ENCODE measurements at places on chromosomes 7 and 10.

DNA sequence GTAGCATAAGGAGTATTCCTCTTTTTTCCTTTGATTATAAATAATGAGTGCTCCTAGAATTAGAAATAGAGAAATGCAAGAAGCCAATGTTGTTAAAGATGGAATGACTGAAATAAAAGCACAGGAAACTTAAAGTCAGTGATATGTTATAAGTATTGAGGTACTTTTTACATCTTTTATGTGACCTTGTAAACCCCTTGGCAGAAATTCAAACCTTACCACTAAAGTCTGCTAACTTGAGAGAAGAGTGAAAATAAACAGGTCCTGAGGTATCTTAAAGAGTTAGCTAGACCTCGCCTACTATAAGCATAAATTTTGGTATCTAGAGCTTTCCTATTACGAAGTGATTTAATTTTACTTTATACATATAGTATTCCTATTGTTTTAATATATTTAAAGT is 188.2 kb downstream of the DKK1 start:
- no peak for DNase-seq

GRCh38 chr10:12543589-12543988 is 194.2 kb downstream of the CAMK1D start:
- DNase-seq, result no peak

- no peak for DNase-seq
These were observed 8.2 kb upstream of the SUN1 start for GRCh38 chr7:824081-824480.

DNA sequence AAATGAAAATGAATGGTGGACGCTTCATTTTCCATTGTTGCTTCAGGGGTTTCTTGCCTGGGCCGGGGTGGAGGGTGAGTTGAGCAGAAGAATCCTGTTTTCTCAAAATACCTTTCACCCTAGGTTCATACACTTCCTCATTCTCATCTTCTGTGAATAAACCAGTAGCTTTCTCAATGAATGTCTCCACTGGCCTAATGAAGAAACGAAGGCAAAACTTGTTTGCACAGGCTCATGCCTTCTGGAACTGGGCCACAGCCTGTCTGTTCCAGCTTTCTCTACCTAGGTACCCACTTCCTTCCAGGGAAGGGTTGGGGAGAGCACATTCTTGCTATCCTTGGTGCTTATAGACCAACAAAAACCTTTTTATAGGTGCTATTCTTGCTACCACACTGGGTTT is 21.3 kb downstream of the STMP1 start:
- no peak for DNase-seq

GRCh38 chr10:127227663-127228062 is 31.3 kb upstream of the INSYN2A start:
- no peak for DNase-seq

DNA sequence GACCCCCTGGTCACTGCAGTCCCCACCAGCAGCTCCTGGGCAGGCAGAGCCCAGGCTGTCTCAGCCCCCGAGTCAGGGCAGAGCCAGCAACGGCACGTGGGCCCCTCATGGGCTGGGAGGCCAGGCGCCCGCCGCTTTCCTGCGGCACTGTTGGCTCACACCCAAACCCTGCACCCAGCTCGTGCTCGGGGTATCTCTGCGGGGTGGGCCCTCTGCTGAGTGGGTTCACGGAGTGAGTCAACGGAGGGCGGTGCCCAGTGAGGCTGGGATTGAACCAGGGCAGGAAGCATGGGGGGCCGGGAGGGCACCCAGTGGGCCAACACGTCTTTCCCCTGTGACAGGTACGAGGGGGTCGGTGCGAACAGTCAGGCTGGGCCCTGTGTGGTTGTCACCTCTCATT is 28.9 kb downstream of the ADAP1 start:
- peak; percentile 82 for DNase-seq

- no peak for DNase-seq
These were observed 554.1 kb downstream of the TNS3 start for GRCh38 chr7:47027695-47028240.

GRCh38 chr7:134729895-134730294 is 49.5 kb upstream of the CALD1 start:
- no peak for DNase-seq

DNA sequence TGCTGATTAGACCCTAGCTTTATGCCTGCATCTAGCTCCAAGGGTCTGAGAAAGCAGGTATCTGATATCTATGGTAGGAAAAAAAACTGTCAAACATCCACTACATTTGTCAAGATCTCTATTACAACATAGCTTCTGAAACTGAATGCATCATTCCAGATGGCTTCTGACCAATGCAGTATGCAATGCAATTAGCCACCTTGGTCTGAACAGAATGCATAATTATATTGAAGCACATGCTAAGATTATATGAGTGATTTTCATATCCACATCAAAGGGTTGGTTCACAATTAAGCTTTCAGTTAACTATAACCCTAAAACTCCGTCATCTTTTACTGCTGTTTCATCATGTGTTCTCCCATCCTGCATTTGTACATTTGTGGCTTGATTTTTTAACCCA is 271.4 kb downstream of the POLR1F start:
- DNase-seq, result no peak

DNA sequence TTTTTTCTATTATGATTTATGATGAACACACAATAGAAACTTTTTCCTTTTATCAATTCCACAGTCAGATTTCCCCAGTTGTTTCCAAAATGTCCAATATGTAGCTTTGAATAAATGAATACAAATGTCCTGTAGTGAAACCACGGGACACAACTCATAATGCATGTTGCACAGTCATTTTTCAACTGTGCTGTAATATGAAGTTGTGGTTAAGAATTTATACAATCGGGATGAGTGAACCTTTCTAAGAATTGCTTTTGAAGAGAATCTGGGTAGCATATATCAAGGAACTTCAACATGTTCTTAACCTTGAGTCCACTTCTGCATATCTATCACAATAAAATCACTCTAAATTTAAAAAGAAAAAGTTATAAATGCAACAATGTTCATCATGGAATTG is 14.6 kb upstream of the ST7 start:
- no peak for DNase-seq

DNA sequence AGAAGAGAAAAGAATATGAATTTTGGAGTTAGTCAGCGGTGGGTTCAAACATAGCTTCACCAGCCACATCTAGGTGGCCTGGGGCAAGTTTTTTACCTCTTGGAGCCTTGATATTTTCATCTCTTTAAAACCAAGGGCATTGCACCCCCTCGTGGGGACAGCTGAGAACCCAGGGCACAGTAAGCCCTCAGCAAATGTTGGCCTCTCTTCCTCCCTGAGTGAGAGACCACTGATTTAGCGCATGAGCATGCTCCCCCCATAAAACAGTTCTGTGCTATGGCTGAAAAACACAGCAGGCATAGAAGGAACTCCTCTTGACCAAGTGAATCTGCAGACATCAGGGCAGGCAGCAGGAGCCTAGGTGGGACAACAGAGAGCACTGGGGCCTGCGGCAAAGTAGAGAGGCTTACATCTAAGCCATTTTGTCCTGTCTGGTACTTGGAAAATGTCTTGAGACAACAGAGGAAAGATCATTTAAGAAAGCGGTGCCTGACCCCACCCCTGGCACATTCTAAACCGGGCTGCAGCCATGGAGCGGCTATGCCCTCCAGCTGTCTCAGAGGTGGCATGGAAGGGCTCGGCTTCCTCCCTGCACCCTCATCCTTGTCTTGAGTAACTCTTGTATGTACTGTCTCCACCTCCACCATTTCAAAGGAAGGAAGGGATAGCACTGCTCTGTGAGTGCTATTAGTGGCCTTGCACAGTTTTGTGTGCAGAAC is 94.7 kb downstream of the ARHGAP22 start:
- DNase-seq, result no peak

GRCh38 chr10:20635570-20635969 is 261.5 kb downstream of the NEBL start:
- DNase-seq, result no peak

DNA sequence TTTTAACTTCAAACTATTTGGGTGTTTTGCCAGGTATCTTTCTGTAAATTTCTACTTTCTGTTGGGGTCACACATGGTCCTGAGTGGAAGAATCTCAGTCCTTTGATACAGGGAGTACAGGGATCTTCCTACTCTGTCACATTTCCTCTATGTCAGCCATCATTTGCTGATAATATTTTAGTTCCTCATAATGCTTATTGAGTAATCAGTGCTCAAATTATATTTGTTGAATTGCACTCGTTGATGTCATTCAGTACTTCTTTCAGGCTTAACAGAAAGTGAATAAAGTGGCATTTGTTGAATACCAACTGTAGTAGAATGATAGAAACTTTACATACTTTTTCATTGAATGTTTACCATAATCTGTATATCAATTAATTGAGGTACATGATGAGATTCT is 31.9 kb downstream of the WDR11 start:
- no peak for DNase-seq

- no peak for DNase-seq
These were observed 675.5 kb downstream of the SUGCT start for GRCh38 chr7:40810274-40810673.

DNA sequence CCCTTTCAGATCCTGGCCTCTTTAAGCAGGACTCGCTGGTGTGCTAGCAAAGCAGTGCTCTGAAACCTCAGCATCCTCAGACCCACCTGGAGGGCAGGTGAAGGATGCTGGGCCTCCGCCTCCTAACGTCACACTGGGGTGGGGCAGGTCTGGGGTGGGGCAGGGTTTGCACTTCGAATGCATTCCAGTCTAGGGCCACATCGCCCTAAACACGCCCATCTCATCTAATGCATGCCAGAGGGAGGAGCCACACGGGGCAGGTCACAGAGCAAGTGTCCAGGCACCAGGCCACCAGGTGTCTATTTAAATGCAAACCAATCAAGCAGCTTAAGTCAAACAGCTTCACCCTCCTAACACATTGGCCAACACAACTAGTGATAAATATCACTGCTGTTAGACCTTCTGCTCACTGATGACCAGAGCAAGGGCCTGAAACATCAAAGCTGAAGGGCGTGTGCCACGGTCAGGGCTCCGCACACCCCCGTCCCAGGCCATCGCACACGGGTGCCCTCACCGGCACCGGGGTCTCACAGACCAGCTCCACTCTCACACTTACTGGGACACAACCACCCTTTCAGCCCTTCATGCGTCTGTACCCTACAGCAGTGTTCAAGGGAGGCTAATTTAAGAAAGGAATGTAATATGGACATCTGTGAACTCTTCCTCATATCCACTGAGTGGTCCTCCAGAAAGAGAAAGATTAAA is 47.1 kb downstream of the DIP2C start:
- no peak for DNase-seq

DNA sequence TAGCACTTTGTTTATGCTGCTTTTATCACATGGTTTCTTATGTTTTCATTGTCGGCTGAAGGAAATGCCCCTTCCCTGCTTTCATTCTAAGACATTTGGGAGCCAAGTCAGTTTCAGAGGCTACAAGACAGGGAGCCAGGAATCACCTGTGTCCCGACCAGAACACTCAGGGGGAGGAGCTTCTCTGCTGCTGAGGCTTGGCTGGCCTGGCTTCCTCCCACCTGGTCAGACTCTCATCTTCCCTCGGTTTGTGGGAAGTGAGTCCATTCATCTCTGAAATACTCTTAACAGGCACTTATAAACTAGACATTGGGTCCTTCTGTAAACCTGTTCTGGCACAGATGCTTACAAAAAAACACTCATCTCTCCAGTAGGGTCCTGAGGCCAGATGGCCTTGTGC is 19.6 kb upstream of the GOLGA7B start:
- DNase-seq, result no peak

DNA sequence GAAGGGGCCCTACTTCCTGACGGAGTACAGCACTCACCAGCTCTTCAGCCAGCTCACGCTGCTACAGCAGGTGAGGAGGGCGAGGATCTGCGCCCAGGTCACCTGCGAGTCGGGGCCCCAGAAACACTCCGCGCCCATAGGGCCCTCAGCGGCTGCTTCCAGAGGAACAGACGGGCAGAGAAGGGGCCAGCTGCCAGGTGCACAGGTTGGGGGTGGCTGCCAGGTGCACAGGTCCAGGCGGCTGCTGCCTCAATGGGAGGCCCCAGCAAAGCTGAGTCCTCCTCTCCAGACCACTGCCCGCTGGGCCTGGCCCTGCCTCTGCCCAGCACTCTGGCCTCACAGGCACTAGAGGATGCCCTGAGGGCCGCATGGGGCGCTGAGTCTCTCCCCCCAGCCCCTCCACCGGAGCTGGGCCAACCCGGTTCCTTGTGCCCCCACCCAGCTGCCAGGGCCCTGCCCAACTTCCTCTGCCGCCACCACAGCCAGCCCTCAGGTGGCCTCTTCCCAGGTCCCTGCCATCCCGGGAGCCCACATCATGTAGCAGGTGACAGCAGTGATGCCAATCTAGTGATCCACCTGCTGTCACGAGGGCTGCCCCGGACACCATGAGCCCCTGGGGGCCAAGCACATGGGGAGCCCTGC is 17.0 kb upstream of the UTF1 start:
- no peak for DNase-seq

GRCh38 chr10:132204078-132204780 is 17.5 kb downstream of the DPYSL4 start:
- DNase-seq, result no peak

GRCh38 chr10:77702166-77702565 is 64.6 kb upstream of the KCNMA1 start:
- DNase-seq, result no peak

GRCh38 chr10:32731527-32731926 is 226.5 kb downstream of the ITGB1 start:
- no peak for DNase-seq

GRCh38 chr10:71244431-71245419 is 32.4 kb downstream of the UNC5B start:
- DNase-seq, result no peak

DNA sequence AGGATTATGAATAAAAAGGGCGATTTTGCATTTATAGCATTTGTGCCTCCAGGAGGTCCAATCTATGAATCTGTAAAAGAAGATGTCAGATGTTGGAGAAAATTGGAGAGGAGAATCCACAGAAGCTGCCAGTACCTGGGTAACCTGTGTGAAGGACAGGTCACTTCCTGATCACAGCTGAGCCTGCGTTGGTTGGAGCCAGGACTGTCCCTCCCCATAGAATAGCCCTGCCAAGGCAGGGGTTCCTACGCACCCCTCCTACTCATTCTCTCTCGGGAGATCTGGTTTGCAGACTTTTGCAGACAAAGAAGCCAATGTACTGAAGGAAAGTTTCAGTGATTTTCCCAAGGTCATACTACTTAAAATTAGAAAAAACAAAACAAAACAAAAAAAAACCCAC is 10.3 kb upstream of the C10orf120 start:
- no peak for DNase-seq

GRCh38 chr7:97732565-97733275 is 834 bp downstream of the TAC1 start:
- no peak for DNase-seq

DNA sequence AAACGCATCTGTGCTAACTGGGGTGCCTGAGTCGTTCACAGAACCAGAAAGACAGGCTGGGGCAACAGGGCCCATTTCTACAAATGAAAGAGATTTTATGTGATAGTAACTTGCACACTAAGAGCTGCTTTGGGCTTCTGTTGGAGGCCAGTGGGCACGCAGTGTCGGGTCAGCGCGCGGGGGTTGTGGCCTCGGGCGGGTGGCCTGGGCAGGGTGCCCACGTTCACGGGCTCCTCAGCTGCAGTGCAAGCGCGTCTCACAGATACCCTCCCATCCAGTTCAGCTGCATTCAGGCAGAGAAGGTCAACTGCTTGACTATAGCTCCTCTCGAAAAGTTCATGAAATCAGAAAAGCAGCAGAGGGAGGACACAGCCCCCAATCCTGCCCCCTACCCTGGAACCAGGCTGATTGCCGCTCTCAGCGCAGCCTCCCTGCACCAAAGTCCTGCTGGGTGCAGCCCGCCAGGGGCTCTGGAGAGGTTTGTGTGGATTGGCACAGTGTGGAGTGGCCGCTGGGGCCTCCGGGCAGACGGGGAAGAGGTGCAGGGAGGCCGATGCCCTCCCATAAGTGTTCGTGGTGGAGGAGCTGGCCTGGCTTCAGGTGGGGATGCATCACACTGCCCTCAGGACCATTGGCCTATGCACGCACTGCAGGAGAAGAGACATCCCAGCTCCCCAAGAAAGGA is 582.8 kb downstream of the TCERG1L start:
- DNase-seq, result no peak
